ENCODE measurements at places on chromosomes 7 and 10. TPM values are rescaled to one million over a fixed set of nuclear protein-coding genes. Genes with fewer than 3 reads are reported as not detected.

Gene AUTS2
- total RNA-seq: 95.3 TPM

DNA sequence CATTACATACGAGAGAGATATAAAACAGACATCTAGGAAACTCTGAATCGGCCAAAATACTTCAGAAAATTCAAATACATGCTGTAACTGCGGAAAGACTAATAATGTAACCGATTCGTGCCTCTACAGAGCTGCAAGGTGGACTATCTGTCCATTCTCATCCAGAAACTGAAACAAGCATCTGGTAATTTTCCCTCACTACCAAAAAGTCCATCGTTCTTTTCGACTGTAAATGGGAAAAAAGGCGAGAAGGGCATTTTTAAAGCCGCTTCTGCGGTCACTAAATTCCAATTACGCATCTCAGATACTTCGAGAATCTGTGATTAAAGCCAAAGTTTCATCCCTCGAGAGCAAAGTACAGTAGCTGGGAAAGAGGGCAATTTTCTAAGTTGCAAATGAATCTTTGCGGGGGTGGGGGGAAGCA, 1.3 kb downstream of the OGA start:
- DNase-seq: no peak

DNA sequence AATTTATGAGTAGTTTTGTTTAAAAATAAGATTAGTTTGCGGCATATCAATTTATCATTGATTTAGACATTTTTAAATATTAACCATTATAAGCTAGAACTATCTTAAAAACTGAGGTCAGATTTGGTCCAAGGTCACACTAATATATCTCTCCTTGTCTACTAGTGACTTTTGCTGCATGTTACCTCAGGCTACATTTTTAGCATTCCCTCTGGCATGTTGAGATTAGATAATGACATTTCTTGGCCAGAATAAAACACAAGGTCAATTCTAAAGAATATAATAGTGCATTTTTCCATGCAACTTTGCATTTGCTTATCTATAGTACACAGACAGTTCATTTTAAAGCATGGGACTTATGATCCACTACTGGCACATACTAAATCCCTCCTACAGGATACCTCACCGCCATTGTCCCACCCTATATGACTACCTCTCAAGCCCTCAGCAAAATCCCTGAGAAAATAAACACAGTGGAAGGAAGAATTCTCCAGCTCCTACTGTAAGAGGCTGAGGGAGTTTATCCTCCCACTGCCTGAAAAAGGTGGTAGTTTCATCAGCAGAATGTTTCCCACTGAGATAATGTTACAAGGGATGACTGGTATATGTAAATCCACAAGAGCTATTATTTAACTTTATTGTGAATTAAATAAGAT, 816.4 kb downstream of the GRM8 start:
- DNase-seq: no peak

- DNase-seq: no peak
Observed at GRCh38 chr10:118595598-118596425, at the start of gene PRLHR. TSS of gene PRLHR (minus strand) at chr10:118595648. CDS start at chr10:118595244, 404 bp downstream.

GRCh38 chr10:78576276-78576675, 492.5 kb upstream of the ZMIZ1 start:
- DNase-seq: no peak
